ENCODE measurements at places on chromosomes 6 and 20. TPM values are rescaled to one million over a fixed set of nuclear protein-coding genes. Genes with fewer than 3 reads are reported as not detected.

- no peak for DNase-seq
- H3K4me1 ChIP-seq = peaks cover 2% of the 10 kb centered on the region
- H3K36me3 ChIP-seq = no peaks in the 10 kb centered on the region
- H3K27ac ChIP-seq = no peak overlapping the region
- H3K27me3 ChIP-seq = peaks cover 47% of the 10 kb centered on the region
- no peak overlapping the region for H3K4me3 ChIP-seq
Measured at GRCh38 chr20:32034581-32035425, 17.2 kb upstream of the HCK start.

The TBX18 gene
- total RNA-seq = not detected

DNA sequence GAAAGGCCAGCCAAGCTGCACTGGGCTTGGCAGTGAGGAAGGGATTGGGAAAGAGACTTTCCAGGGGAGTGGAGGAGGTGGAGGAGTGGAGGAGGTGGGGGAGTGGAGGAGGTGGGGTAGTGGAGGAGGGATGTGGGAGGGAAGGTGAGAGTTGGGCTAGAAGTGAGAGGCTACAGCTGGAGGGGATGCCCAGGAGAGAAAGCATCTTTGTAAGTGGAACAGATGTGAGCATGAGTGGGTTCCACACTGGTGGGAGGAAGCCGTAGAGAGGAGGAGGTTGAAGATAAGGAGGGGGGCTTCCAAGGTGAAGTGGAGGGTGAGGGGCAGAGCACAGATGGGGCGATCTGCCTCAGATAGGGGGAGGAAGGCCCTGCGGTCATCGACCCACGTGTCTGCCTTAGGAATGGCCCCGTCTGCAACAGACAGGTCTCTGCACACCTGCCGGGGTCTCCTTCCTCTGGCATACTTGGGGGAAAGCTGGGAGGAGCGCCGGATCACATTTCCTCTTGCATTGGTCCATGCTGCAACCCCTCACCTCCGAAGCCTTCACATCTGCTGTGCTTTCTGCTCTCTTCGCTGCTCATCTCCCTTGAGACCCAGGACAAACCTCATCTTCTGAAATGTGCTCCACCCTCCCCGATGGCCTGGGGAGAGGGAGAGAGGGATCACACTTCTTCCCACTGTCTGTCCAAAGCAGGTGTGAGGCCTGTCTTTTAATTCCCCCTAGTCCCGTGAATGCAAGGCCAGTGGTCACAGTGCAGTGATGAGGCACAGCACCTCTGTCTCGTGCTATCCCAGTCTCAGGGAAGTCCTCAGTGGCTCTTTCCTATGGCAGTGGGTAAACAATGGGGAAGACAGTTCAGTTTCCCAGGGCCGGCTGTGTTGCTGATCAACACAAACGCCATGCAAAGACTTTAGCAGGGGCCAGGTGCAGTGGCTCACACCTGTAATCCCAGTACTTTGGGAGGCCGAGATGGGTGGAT, 48.6 kb upstream of the SNX9 start:
- no peak overlapping the region for H3K4me3 ChIP-seq
- H3K27ac ChIP-seq = peak overlapping the region; percentile 41
- H3K4me1 ChIP-seq = peaks cover 8% of the 10 kb centered on the region
- no peak for DNase-seq
- peaks cover 2% of the 10 kb centered on the region for H3K36me3 ChIP-seq
- peaks cover 16% of the 10 kb centered on the region for H3K27me3 ChIP-seq

The CST4 gene
- not detected for total RNA-seq

Measured in activated CD8-positive, alpha-beta T cell treated with anti-CD3 and anti-CD28 coated beads, Interleukin-2, amount 10 ng/mL, durations not matched to agents 7 days and 5 days (primary cell).